A673 (cell line): ENCODE measurements at places on chromosomes 5 and 9.

DNA sequence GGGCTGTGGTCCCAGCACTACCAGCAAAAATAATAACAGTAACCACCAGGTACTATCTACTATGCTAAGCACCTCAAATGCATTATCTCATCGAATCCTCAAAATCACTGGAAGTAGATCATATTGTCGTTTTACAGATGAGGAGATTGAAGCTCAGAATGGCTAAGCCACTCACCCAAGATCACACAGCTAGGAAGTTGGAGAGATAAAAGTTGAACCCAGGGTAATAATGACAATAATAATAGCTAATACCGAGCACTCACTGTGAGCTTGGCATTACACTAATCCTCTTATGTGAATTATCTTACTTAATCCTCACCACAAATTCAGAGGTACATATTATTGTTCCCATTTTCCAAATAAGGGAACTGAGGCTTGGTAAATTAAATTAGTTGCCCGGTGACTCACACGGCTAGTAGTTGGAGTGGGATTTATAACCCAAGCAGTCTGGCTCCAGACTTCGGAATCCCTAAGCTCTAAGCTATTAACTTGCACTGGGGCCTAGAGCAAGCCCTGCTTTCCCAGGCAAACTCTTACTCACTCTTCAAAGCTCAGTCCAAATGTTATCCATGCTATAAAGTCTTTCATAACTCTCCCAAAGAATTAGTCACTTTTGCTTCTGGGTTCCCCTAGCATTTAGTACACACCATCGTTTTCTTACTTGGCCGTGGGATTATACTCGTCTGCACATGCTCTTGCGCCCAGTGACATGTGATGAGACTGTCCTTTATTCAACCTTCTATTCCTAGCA, 3.8 kb downstream of the ARSI start:
- no peaks in the 10 kb centered on the region for H3K36me3 ChIP-seq
- H3K4me3 ChIP-seq, result no peak overlapping the region
- no peaks in the 10 kb centered on the region for H3K27me3 ChIP-seq
- no peak overlapping the region for H3K27ac ChIP-seq
- peaks cover 33% of the 10 kb centered on the region for H3K4me1 ChIP-seq

DNA sequence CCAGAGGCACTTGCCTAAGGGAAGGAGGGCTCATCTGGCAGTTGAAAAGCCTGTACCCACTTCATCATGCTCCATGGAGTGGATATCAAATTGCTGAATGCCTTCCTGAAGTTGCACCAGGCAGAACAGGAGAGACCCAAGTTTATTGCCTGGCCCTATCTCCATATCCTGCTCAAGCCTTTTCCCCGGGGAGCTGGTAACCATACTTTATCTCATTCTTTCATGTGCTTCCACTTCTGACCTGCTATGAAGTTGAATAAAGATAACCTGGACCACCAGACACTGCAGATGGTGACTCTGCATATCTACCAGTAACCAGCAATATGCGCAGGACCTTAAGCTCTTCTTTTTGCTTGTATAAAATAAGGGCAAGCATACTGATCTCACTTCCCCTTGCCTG, 1397.5 kb upstream of the CDH6 start:
- no peaks in the 10 kb centered on the region for H3K36me3 ChIP-seq
- peak; percentile 40 for DNase-seq
- H3K4me3 ChIP-seq, result no peak overlapping the region
- H3K27me3 ChIP-seq, result no peaks in the 10 kb centered on the region
- peaks cover 15% of the 10 kb centered on the region for H3K4me1 ChIP-seq

- H3K4me1 ChIP-seq, result no peaks in the 10 kb centered on the region
- peak; percentile 23 for DNase-seq
- H3K27me3 ChIP-seq, result no peaks in the 10 kb centered on the region
- H3K27ac ChIP-seq, result no peak overlapping the region
- no peak overlapping the region for H3K4me3 ChIP-seq
Observed at GRCh38 chr5:429453-430188, 13.4 kb upstream of the EXOC3 start.

- no peaks in the 10 kb centered on the region for H3K36me3 ChIP-seq
- H3K27ac ChIP-seq, result no peak overlapping the region
- no peak overlapping the region for H3K4me3 ChIP-seq
- no peaks in the 10 kb centered on the region for H3K4me1 ChIP-seq
- H3K27me3 ChIP-seq, result no peaks in the 10 kb centered on the region
- no peak for DNase-seq
Observed at GRCh38 chr5:51997500-51997899, 614.3 kb downstream of the ISL1 start.

DNA sequence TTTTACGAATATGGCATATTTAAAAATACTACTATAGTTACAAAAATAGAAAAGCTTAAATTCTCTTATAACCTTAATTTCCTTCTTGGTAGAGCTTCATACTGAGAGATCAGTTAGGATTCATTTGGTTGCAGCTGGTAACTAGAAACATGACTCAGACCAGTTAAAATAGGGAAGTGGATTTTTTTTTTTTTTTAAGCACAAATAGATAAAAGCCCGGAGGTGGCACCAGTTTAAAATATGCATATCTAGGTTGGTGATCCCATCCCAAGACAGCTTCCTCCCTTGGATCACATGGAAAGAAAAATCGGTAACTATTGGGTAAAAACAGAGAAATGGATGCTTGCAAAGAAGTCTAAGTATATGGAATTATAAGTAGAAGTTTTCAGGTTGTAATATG, 1634.3 kb downstream of the MAT2B start:
- DNase-seq, result peak; percentile 22
- H3K4me1 ChIP-seq, result peaks cover 21% of the 10 kb centered on the region
- no peaks in the 10 kb centered on the region for H3K27me3 ChIP-seq
- H3K27ac ChIP-seq, result no peak overlapping the region
- no peaks in the 10 kb centered on the region for H3K36me3 ChIP-seq

DNA sequence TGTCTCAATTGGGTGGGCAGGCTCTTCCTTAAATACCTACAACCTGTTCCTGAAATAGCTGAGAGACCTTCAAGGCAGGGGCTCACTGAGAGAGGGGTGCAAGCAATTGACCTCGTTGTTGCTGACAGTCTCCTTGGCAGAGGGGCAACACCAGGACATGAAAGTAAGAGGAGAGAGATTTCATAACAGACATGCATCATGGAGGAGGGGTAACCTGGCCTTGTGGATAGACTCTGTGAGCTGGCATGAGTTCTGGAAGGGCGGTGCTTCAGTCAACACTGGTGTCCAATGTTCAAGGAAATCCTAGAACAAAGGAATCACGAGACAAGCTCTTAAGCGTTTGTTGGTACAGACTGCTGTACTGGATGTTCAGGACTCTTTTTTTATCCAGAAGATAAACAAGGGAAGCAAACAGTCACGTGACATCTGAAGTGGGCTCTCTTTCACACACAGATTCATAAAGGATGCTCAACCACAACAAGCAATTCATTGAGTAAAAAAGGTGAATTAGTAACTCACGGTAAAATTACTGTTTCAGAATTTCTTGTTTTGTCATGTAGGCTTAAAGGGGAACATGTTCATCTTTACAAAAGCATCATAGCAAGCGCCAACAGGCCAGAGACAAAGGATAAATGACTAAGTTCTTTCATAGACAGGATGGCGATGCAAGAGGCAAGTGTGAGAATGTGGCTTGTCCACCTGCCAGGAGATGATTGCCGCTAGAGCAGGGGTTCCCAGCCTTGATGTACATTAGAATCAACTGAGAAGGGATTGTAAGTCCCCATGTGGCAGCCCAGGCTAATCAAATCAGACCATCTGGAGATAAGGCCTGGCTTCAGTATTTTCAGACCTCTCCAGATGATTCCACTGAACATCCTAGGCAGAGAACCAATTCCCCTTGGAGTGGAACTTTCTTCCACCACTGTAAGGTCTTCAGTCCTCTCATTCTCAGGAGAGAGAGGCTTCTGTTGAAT, 20.7 kb downstream of the ANKRA2 start:
- no peaks in the 10 kb centered on the region for H3K4me1 ChIP-seq
- no peaks in the 10 kb centered on the region for H3K36me3 ChIP-seq
- H3K27me3 ChIP-seq, result no peaks in the 10 kb centered on the region
- no peak overlapping the region for H3K4me3 ChIP-seq
- H3K27ac ChIP-seq, result no peak overlapping the region
